Thymus (tissue), 14 donors: ENCODE measurements at places on chromosomes 12 and 14. TPM values are rescaled to one million over a fixed set of nuclear protein-coding genes. Genes with fewer than 3 reads are reported as not detected.
A peak's percentile ranks its signal among the peaks of the same experiment; 100 is the strongest.

LBHD2 gene
- 0.19 TPM for total RNA-seq

LPAR5 gene
- total RNA-seq, result 2.4 TPM

BCL2L14 gene
- 11.4 TPM for total RNA-seq

KRT83 gene
- 0.33 TPM for total RNA-seq

DNA sequence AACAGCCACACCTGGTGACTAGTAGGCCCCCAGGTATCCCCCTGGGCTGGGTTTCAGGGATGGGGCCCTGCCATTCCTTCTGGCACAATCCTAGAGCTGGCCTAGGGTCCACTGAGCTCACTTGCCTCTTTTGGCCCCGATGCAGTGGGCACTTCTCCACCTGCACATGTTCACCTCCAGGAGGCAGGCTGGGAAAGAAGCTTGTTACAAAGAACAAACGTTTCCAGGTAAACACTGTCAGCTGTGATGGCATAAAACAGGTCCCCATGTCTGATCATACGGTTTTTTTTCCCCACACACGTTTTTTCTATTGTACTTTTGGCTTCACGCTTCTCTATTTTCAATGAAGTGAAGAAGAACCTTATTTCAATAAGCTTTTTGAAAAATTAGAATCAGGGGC is 15.8 kb upstream of the HVCN1 start:
- H3K4me1 ChIP-seq, result no peaks in the 10 kb centered on the region
- no peak overlapping the region for H3K27ac ChIP-seq
- no peaks in the 10 kb centered on the region for H3K36me3 ChIP-seq
- H3K4me3 ChIP-seq, result no peak overlapping the region
- H3K27me3 ChIP-seq, result no peaks in the 10 kb centered on the region

- no peak overlapping the region for H3K4me3 ChIP-seq
- no peaks in the 10 kb centered on the region for H3K27me3 ChIP-seq
- H3K36me3 ChIP-seq, result peaks cover 3% of the 10 kb centered on the region
- no peak for DNase-seq
- peak overlapping the region; percentile 55 for H3K27ac ChIP-seq
- H3K4me1 ChIP-seq, result peaks cover 56% of the 10 kb centered on the region
Measured at GRCh38 chr14:92549859-92550230, 36.3 kb downstream of the RIN3 start.

DNA sequence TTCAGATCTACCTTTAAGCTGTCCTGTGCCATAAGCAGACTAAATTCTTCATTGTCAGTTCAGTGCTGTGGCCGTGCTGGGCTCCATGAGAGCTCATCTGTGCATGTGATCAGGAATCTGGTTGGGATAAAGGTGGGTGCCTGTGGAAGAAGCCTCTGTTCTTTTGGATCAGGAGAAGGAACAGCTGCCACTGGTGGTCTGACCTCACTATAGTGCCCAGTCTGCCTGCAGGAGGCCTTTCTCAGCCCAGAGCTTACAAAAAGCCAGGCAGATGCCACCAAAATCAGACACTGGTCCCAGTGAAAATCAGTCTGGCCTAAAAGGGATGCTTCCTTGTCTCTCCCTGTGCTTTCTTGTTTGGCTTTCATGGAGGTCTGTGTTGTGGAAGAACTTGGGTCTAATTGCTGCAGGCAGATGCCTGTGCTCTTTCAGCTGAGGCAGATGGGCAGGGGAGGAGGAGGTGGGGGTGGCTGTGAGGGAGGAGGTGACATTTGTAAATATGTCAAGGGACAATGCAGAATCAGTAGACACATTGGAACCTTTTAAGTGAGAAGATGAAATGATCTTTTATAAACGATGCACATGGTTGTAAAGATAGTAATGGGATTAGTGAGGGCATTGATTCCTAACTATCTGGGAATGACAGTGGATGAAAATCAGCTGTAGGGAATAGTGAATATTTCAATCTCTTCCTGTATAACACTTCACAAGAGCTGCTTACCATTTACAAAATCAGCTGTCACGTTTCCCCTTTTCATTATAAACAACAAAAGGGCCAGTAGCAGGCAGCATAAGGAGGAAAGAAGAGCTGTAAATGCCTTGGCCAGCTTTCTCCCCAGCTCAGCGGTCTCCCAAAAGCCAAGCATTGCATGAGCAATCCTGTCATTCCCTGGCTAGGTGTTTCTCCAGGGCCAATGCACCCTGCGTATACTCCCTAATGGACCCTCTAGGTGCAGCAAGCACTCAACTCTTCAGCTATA is 44.6 kb downstream of the CACNA2D4 start:
- no peaks in the 10 kb centered on the region for H3K4me1 ChIP-seq
- no peak for DNase-seq
- H3K27me3 ChIP-seq, result no peaks in the 10 kb centered on the region
- H3K36me3 ChIP-seq, result no peaks in the 10 kb centered on the region
- no peak overlapping the region for H3K27ac ChIP-seq
- no peak overlapping the region for H3K4me3 ChIP-seq

- H3K27ac ChIP-seq, result no peak overlapping the region
- DNase-seq, result no peak
- no peaks in the 10 kb centered on the region for H3K27me3 ChIP-seq
Measured at GRCh38 chr14:54535646-54536045, 25.9 kb downstream of the CGRRF1 start.

DNA sequence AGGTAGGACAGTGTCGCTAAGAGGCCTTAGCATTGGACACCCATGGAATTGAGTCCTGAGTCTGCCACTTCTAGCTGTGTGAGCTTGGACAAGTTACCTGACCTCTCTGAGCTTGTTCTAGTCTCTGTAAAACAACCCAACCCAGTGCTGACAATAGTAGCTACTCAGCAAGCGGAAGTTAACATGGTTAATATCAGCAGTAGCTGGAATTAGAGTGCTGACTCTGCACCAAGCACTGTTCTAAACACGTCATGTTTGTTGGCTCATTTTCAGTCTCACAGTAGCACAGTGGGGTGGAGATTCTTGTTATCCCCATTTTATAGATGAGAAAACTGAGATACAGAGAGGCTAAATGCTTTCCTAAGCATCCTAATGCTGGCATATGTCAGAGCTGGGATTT is 47.5 kb upstream of the RIN3 start:
- peaks cover 6% of the 10 kb centered on the region for H3K4me1 ChIP-seq
- no peak overlapping the region for H3K4me3 ChIP-seq
- H3K27me3 ChIP-seq, result no peaks in the 10 kb centered on the region
- no peaks in the 10 kb centered on the region for H3K36me3 ChIP-seq
- no peak for DNase-seq
- H3K27ac ChIP-seq, result no peak overlapping the region

- no peak for DNase-seq
- no peak overlapping the region for H3K27ac ChIP-seq
- H3K27me3 ChIP-seq, result no peaks in the 10 kb centered on the region
- H3K36me3 ChIP-seq, result no peaks in the 10 kb centered on the region
- H3K4me1 ChIP-seq, result no peaks in the 10 kb centered on the region
- H3K4me3 ChIP-seq, result no peak overlapping the region
Measured at GRCh38 chr12:68162374-68162773, 2.8 kb upstream of the IFNG start.
